NCI-H187 treated with DMSO at 0.1 percent for 48 hours (cell line): ENCODE measurements at places on chromosomes 16 and 17.
A peak's percentile ranks its signal among the peaks of the same experiment; 100 is the strongest.

GRCh38 chr16:30976486-30976885 lies 8.5 kb upstream of the HSD3B7 start:
- DNase-seq = no peak

DNA sequence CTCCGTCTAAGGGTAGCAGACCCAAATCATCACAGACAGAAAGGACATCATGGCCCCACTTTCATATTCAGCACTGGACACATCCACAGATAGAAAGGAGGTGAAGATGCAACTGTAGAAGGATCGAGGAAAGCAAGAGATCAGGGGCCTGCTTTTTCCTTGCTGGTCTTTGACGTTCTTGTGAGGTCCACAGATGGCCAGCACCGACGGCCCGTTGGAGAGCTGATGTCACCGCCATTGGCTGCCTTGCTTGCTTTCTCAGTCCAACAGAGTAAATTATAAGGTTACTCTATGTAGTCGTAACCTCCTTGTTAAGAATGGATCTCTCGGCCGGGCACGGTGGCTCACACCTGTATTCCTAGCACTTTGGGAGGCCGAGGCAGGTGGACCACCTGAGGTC lies 5.1 kb upstream of the RBFOX3 start:
- DNase-seq = no peak

DNA sequence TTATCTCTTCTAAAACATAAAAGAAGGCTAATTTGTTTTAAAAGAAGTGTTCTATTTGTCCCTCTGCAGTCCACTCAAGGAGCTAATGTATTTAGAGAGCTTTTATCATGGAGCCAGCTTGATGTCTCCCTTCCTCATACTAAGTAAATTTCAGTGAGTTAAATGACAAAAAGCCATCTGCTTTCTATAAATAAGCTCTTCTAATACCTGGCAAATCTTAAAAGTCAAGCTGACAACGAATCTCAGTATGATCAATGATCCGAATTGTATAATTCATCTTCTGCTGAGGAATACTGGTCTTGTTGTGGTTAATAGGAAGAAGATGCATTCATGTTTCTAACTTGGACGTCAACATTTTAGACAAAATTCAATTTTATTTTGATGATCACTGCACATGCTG lies 1390.7 kb downstream of the CDH8 start:
- no peak for DNase-seq

GRCh38 chr16:71369494-71369893 lies 11.0 kb downstream of the CALB2 start:
- DNase-seq = no peak

DNA sequence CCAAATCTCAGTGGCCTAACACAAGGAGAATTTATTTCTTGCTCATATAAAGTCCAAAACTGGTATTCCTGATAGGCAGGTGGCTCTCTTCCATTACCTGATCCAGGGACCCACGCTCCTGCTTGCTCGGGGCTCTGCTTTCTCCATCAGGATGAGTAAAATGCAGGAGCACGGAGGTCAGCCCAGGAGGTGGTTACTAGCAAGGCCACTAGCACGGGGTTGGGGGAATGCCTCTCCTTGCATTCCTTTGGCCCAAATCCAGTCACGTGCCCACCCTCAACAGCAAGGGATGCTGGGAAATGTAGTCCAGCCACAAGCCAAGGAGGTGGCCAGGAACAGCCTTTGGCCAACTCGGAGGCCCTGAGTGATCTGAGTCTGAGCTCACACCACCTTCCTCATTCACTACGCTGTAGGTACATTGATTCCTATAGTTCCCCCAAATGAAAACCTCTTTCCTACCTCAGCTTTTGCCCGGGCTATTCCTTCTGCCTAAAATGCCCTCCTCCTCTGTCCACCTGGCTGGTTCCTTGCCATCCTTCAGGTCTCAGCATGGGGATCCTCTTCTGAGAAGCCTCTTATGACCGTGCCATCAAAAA lies 38.3 kb upstream of the HAPSTR1 start:
- DNase-seq = no peak

GRCh38 chr16:13453938-13454553 lies 465.9 kb upstream of the ERCC4 start:
- DNase-seq = no peak

DNA sequence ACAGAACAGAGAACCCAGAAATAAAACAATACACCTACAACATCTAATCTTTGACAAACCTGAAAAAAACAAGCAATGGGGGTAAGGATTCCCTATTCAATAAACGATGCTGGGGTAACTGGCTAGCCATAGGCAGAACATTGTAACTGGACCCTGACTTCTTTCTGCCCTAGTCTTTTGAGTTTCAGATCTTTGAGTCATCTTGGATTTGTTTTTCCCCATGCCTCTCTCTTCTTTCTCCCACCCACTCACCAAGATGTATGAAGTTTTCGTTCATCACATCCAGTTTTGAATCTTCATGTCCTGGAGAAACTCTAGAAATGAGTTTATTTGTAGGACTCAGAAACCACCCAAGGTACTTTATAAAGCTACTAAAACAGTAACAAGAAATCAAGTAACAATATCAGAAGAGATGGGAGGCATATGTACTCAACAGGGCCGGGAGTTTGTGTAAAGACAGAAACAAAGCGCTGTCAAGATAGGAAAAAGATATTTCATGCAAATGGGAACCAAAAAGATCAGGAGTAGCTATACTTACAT lies 39.0 kb downstream of the HSD17B2 start:
- DNase-seq = no peak

GRCh38 chr17:64750478-64750877 lies 88.4 kb upstream of the SMURF2 start:
- DNase-seq = no peak

GRCh38 chr17:68562736-68563135 lies 38.4 kb downstream of the FAM20A start:
- no peak for DNase-seq

GRCh38 chr17:80028030-80028429 lies 7.6 kb downstream of the TBC1D16 start:
- DNase-seq = no peak

GRCh38 chr16:177394-177822 lies 928 bp downstream of the HBA1 start:
- DNase-seq = peak; percentile 59
